ENCODE measurements at places on chromosomes 5 and 9. TPM values are rescaled to one million over a fixed set of nuclear protein-coding genes. Genes with fewer than 3 reads are reported as not detected.
A peak's percentile ranks its signal among the peaks of the same experiment; 100 is the strongest.

- no peak for ATAC-seq
Observed at GRCh38 chr5:109868737-109869136, 179.0 kb downstream of the MAN2A1 start.

- ATAC-seq = no peak
Observed at GRCh38 chr5:177364159-177364962, 6.6 kb downstream of the RGS14 start.

DNA sequence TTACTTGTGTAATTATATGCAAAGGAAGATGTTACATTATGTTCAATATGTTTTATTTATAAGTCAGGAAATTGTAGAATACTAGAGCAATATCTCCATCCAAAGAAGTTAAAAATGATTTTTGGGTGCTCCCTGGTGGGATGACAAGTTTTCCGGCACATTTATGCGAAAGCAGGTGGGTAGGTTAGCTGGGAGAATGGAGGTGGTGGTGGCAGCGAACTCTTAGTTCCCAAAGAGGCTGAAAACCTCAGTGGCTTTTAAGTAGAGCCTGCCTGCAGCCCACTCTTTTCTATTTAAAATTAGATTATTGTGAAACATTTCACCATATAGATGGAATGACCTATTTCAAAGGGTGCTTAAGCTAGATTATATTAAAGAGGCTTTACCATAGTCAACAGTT, 51.8 kb downstream of the ANKRD33B start:
- no peak for ATAC-seq

DNA sequence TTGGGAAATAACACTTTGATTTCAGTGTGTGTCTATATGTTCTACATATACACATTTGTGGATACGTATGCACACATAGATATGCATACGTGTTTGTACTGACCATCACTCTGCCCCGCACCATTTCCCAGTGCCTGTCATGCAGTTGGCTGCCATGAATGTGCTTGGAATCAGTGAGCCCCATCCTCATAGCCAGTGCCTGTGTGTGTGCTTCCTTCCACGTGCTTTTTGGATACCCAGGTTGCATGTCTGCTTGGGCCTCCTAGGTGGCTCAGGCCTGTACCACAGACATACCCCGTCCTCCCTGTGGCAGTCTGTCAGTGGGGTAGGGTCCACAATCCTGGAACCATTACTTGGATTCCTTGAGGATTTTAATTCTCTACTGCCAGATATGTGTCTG, 243.6 kb downstream of the FANCC start:
- ATAC-seq = peak; percentile 4

DNA sequence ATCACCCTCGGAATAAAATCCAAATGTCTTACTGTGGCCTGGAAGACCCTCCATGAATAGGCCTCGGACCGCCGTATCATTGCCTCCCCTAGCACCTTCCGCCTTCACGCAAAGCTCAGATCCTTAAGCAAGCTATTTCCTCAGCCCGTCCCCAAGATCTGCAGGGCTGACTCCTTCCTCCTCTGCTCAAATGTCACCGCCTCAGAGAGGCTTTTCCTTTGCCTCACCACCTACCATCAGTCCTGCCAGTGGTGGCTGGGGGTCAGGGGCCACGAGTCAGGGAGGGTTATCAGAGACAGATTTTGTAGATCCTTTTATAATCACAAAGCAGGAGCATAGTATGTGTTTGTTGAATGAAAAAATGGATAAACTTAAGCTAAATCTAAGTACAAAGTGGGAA, 74.4 kb upstream of the KIF2A start:
- no peak for ATAC-seq

DNA sequence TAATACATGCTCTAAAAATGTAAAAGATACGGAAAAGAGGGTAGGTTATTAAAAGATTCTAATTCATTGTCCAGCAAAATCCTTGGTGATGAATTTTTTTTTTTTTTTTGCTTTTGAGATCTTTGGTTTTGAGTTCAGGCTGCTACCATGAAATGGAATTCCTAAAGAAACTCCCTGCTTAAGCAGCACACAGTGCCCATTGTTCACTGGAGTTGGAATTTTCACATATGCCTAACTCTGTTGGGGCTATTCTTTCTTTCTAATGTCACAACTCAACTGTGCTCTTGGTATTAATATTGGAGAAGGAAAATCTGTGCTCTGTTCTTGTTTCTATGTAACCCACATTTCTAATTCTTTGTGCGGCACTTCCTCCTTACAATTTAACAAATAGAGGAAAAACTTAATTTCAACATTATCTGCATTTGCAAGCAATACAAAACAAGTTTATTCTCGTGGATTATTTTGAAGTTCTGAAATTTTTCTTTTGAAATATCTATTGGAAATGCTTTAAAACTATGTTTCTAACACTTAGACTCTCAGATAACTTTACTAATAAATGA, 21.6 kb downstream of the MATR3 start:
- no peak for ATAC-seq

DNA sequence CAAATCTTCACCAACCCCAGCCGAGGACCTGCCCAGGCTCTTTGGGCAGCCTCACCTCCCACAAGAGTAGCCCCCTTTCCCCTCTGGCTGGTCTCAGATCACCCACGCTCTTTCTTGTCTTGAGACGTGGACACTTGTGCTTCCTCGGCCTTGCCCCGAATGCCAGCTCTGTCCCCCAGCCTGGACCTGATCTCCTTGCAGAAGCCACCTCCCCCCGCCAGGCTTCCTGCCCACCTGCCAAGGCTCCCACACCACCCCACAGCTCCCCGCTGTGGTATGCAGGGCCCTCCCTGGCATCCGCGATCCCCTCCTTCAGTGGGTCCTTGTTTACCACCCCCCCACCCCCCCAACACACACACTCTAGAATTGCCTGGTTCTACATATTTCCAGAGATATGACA, 133.7 kb downstream of the ROR2 start:
- ATAC-seq = no peak

GRCh38 chr5:166050531-166050930, 2240.9 kb upstream of the WWC1 start:
- ATAC-seq = no peak

- no peak for ATAC-seq
Observed at GRCh38 chr5:130923543-130924124, 241.4 kb downstream of the HINT1 start.

DNA sequence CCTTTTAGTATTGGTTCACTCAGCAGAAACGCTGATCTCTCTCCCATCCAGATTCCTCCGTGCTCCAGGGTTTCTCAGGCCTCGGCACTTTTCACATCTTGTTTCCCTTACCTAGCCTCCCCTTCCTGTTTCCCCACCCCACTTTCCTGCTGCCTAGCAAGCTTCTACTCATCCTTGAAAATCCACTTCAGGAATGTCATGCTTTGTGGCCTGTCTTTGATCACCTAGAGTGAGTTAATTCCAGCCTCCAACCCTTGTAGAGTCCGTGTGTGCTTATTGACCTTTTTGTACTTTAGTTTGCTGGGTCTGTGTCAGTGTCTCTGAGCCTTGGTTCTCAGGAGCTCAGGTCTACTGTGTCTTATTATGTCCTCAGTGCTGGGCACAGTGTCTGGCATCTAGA, 116.6 kb downstream of the AOPEP start:
- ATAC-seq = no peak

DNA sequence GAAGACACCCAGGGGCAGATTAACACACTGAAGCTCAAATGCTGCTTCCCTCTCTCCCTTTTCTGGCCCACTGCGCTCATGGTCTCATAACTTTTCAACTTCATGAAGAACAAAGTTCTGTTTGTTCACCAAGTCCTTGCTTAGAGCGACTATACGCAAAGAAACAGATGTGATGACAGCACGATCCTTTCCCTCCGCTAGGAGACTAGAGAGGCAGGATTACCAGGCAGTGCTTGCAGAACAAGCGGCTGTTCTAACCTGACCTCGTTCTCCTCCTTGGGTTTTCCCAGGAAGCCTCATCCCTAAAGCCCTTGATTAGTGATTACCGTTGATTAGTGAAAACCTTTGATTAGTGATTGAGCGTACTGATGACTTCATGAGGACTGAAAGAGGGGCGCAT, 649.9 kb downstream of the IRX1 start:
- ATAC-seq = no peak

DNA sequence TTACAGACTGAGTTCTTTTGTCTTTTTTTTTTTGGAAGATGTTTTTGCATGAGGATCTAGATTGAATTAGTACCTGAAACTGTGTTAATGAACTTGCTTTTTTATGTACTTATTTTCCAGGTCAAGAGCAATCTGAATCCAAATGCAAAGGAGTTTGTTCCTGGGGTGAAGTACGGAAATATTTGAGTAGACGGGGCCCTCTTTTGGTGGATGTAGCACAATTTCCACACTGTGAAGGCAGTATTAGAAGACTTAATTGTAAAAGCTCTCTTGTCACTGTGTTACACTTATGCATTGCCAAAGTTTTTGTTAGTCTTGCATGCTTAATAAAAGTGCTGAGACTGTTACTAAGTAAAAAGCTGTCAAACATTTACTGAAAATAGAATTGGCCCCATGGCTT, 14.5 kb downstream of the SLC23A1 start:
- no peak for ATAC-seq

DNA sequence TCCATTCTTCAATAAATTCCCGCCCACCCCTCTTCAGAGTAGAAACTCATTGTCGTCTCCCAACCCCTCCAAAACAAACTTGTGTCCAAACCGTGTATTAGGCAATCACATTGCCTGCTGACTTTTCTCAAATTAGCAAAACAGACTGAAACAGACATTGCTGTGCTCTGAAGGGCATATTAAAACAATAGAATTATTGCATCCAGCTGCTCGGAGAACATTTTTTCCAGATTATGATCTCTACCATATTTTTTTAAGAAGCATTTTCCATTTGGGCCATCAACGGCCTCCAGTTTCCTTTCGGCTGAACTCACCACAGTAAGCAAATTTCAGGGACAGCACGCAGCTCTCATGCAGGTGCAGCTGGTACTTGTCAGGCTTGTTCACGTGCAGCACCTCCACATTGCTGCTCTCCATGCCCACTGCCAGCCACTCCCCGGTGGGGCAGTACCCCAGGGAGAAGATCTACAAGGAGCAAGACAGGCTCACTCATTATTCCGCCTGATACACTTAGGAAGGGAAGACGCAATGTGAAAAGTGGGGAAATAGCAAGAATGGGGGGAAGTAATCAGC, 104.1 kb downstream of the TLE1 start:
- ATAC-seq = no peak

DNA sequence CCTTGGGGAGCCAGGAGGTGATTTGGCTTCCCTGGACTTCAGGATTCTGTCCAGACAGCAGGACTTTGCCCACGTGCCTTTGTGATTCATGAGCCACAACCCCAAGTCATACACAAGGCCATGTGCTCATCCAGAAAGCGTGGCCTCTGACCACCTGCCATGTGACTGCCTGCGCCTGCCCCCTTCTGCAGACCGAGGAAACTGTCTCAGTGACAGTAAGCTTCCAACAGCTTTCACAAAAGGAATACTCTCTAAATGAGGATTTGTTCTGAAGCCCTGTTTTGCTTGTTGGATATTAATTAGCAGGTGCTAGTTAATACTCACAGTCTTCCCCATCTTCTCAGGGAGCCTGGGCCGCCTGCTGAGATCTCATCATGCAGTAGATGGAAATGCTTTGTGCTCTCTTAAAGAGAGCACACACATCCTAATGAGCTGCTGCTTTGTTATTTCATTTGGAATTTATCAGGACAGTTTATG, 36.9 kb upstream of the ANGPTL2 start:
- peak; percentile 60 for ATAC-seq

DNA sequence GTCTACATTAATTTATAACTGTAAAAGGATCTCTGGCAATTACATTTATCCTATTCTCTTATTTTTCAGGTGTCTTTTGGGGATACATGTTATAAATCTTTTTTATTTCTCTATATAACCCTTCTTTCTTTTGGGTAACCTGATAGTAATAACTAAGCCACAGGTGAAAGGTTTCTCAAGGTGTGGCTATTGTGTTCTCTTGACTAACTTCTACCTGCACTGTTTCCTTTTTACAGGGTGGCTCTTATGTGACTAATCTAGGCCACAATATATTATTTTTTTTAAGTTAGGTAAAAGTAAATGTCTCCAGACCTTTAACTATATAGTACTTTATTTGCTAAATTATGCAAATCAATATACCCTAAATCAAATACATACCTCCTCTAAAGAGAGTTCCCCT, 193.2 kb downstream of the EFNA5 start:
- ATAC-seq = no peak

GRCh38 chr5:167143716-167144115, 1147.7 kb upstream of the WWC1 start:
- no peak for ATAC-seq

GRCh38 chr5:169389318-169389717, 88.4 kb upstream of the SLIT3 start:
- ATAC-seq = no peak

The GRIA1 gene
- total RNA-seq = 0.27 TPM

The MAN2A1 gene
- 37.8 TPM for total RNA-seq

The GOLPH3 gene
- total RNA-seq = 277 TPM

The TGFBR1 gene
- 37.0 TPM for total RNA-seq

The SARDH gene
- not detected for total RNA-seq

The LPAR1 gene
- total RNA-seq = 55.3 TPM

The DNM1 gene
- 22.3 TPM for total RNA-seq

The CEL gene
- total RNA-seq = 0.35 TPM

Measured in gastroesophageal sphincter (tissue), 4 donors.